ENCODE measurements at places on chromosomes 3 and 15. TPM values are rescaled to one million over a fixed set of nuclear protein-coding genes. Genes with fewer than 3 reads are reported as not detected.

Gene GHSR
- not detected for total RNA-seq

Gene GPR62
- total RNA-seq: not detected

Gene AMT
- 1.2 TPM for total RNA-seq

Gene CKMT1B
- total RNA-seq: 2.2 TPM

Gene PARP16
- total RNA-seq: 6.0 TPM

Gene MAP6D1
- total RNA-seq: 0.48 TPM

Gene GABRA5
- not detected for total RNA-seq

Gene NAALADL2
- total RNA-seq: 12.5 TPM

Gene C3orf22
- total RNA-seq: not detected

Gene ITIH4
- total RNA-seq: 4.3 TPM

Gene CNTN3
- 4.0 TPM for total RNA-seq

Gene GOLGA6B
- total RNA-seq: not detected

Gene LYZL4
- not detected for total RNA-seq

Gene KNG1
- total RNA-seq: not detected

Gene STAB1
- 557 TPM for total RNA-seq

Gene SYNPR
- not detected for total RNA-seq

Gene SEMA5B
- total RNA-seq: not detected

Gene CELSR3
- 0.64 TPM for total RNA-seq

Gene CD86
- total RNA-seq: 15.4 TPM

Gene CYP1A2
- total RNA-seq: not detected

Gene FAM81A
- total RNA-seq: 0.35 TPM

Gene RABL3
- total RNA-seq: 29.6 TPM

All from mesenteric fat pad (tissue), 1 donor.